ENCODE measurements at places on chromosomes 12 and 14. TPM values are rescaled to one million over a fixed set of nuclear protein-coding genes. Genes with fewer than 3 reads are reported as not detected.

- DNase-seq, result no peak
- peaks cover 2% of the 10 kb centered on the region for H3K4me1 ChIP-seq
- no peak overlapping the region for H3K4me3 ChIP-seq
- no peak overlapping the region for H3K27ac ChIP-seq
- no peaks in the 10 kb centered on the region for H3K36me3 ChIP-seq
These were observed 15.4 kb upstream of the SMCO2 start for GRCh38 chr12:27431185-27431584.

DNA sequence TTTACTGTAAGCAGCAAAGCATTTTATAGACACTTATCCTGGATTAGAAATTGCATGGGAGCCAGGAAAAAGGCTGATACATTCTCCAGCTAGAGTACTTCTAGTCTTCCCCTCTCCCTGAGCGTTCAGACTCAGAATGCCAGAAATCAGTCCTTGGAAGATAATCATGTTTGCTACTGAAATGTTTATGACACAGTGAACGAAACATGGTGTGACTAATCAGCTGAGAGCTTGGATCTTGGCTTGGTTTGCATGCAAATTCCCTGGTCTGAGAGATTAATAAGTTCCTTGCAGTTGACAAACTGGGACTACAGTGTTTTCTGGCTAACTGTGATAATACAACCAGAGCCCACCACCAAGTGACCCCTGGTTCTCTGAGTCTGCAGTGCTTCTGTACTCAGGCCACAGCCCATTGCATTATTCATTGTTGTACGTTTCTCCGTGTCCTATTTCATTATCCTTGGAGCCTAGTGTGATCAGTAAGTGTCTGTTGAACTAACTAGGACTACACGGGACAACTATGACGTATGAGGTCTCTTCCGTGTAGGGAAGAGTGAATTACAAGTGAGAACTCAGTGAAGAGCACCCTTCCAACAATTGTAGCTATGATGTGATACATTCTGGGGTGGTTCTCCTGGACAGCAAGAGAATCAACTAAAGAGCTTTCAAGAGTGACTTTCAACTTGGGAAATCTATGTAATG, 34.6 kb upstream of the EVL start:
- no peaks in the 10 kb centered on the region for H3K36me3 ChIP-seq
- peaks cover 17% of the 10 kb centered on the region for H3K4me1 ChIP-seq
- H3K27me3 ChIP-seq, result no peaks in the 10 kb centered on the region
- peak overlapping the region; percentile 42 for H3K27ac ChIP-seq
- no peak overlapping the region for H3K4me3 ChIP-seq
- no peak for DNase-seq

DNA sequence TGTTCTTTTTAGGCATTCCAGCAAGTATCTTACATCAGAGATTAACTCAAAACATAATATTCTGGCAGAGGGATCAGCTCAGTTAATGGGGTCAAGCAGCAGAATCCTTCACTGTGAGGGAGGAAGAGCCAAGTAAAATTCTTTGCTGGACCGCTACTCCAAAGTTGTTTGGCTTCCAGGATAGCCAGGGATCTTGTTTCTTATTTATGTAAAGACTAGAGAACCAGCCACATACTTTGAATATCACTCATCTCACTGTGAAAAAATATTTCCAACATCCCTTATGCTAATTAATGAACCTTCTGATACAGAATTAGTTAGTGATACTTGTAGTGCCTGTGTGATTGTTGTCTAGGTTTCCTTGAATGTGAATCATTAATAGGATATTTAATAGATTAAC, 94.2 kb downstream of the PLEKHA5 start:
- H3K27ac ChIP-seq, result peak overlapping the region; percentile 48
- no peak for DNase-seq
- H3K27me3 ChIP-seq, result no peaks in the 10 kb centered on the region
- H3K36me3 ChIP-seq, result no peaks in the 10 kb centered on the region
- H3K4me3 ChIP-seq, result no peak overlapping the region
- peaks cover 6% of the 10 kb centered on the region for H3K4me1 ChIP-seq

Gene GALNT6
- 67.2 TPM for total RNA-seq

GRCh38 chr14:50756300-50756699, 74.7 kb downstream of the NIN start:
- peaks cover 12% of the 10 kb centered on the region for H3K4me1 ChIP-seq
- no peaks in the 10 kb centered on the region for H3K27me3 ChIP-seq
- no peak for DNase-seq
- H3K4me3 ChIP-seq, result no peak overlapping the region
- no peak overlapping the region for H3K27ac ChIP-seq
- peaks cover 48% of the 10 kb centered on the region for H3K36me3 ChIP-seq

GRCh38 chr12:66662729-66663128, 16.1 kb downstream of the GRIP1 start:
- H3K4me3 ChIP-seq, result no peak overlapping the region
- DNase-seq, result no peak
- H3K27ac ChIP-seq, result no peak overlapping the region

Gene ERC1
- 41.4 TPM for total RNA-seq

Gene NUAK1
- total RNA-seq, result 29.7 TPM

DNA sequence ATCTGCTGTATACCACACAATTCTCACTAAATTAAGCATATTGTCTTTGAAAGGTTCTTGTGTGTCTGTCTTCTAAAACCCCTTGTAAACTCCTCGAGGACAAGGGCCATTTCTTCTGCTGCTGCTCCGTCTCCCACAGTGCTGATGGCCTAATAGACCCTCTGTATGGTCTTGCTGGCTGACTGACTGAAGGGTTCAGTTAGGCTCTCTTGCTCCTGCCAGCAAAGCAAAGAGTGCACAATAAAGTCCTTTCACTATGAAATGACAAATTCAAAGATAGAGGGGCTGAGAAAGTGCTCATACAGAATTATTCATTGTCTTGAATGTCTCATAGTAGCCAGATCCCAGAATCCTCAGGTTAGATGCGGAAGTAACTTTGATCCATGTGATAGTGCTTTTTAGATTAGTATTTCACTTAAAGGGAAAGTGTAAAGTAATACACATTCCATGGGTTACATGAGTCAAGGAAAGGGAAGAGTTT, 14.2 kb upstream of the RIOX1 start:
- no peak overlapping the region for H3K27ac ChIP-seq
- H3K4me3 ChIP-seq, result no peak overlapping the region
- no peaks in the 10 kb centered on the region for H3K36me3 ChIP-seq
- no peaks in the 10 kb centered on the region for H3K4me1 ChIP-seq
- H3K27me3 ChIP-seq, result no peaks in the 10 kb centered on the region

GRCh38 chr14:30681752-30682355, 59.7 kb downstream of the SCFD1 start:
- H3K27me3 ChIP-seq, result no peaks in the 10 kb centered on the region
- H3K4me1 ChIP-seq, result no peaks in the 10 kb centered on the region
- no peak overlapping the region for H3K4me3 ChIP-seq
- H3K36me3 ChIP-seq, result peaks cover 13% of the 10 kb centered on the region

GRCh38 chr14:99671235-99672224, 12.6 kb upstream of the CYP46A1 start:
- H3K4me3 ChIP-seq, result no peak overlapping the region
- no peaks in the 10 kb centered on the region for H3K36me3 ChIP-seq
- H3K27ac ChIP-seq, result no peak overlapping the region

- H3K36me3 ChIP-seq, result no peaks in the 10 kb centered on the region
- no peak overlapping the region for H3K27ac ChIP-seq
- H3K27me3 ChIP-seq, result no peaks in the 10 kb centered on the region
- H3K4me1 ChIP-seq, result no peaks in the 10 kb centered on the region
- no peak overlapping the region for H3K4me3 ChIP-seq
These were observed 8.1 kb upstream of the GLTP start for GRCh38 chr12:109888179-109889020.

Gene MFAP5
- total RNA-seq, result 174 TPM

- H3K36me3 ChIP-seq, result no peaks in the 10 kb centered on the region
- H3K27ac ChIP-seq, result no peak overlapping the region
- no peaks in the 10 kb centered on the region for H3K27me3 ChIP-seq
- H3K4me1 ChIP-seq, result no peaks in the 10 kb centered on the region
- no peak overlapping the region for H3K4me3 ChIP-seq
These were observed 120.3 kb downstream of the CHST11 start for GRCh38 chr12:104576980-104577580.

Gene PLEKHG3
- total RNA-seq, result 134 TPM

GRCh38 chr12:68224613-68225285, 861 bp downstream of the IL26 start:
- H3K36me3 ChIP-seq, result no peaks in the 10 kb centered on the region
- no peaks in the 10 kb centered on the region for H3K4me1 ChIP-seq
- DNase-seq, result no peak

DNA sequence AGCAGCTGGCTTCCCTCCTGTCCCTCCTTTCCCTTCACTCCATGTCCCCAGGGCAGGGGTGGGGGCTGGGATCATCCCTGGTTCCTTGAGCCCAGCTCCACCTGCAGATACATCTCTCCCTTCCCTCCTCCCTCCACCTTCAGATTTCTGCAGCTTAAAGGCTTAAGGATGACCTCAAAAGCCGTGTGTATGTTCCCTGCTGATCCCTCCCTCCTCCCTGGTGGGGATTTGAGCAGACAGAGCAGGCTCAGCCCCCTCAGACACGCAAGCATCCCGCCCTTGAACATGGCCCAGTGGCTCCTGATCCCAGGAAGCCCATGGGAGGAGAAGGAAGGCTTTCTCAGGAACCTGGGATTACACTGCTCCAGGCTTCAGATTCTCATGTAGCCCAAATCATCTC, 82.9 kb upstream of the RIN3 start:
- H3K4me1 ChIP-seq, result no peaks in the 10 kb centered on the region
- no peaks in the 10 kb centered on the region for H3K36me3 ChIP-seq
- no peaks in the 10 kb centered on the region for H3K27me3 ChIP-seq
- no peak overlapping the region for H3K27ac ChIP-seq
- no peak overlapping the region for H3K4me3 ChIP-seq

Gene RNASE4
- 23.2 TPM for total RNA-seq

- H3K4me1 ChIP-seq, result no peaks in the 10 kb centered on the region
- H3K36me3 ChIP-seq, result no peaks in the 10 kb centered on the region
- no peak for DNase-seq
- no peak overlapping the region for H3K27ac ChIP-seq
- no peak overlapping the region for H3K4me3 ChIP-seq
These were observed 150.0 kb downstream of the ANKS1B start for GRCh38 chr12:99834710-99835109.

GRCh38 chr12:17192721-17193120, 586.8 kb upstream of the LMO3 start:
- no peak overlapping the region for H3K4me3 ChIP-seq
- no peaks in the 10 kb centered on the region for H3K36me3 ChIP-seq
- no peaks in the 10 kb centered on the region for H3K27me3 ChIP-seq
- H3K4me1 ChIP-seq, result no peaks in the 10 kb centered on the region
- H3K27ac ChIP-seq, result no peak overlapping the region

GRCh38 chr12:69464428-69464827, 5.8 kb upstream of the FRS2 start:
- H3K27me3 ChIP-seq, result no peaks in the 10 kb centered on the region
- no peak for DNase-seq
- no peaks in the 10 kb centered on the region for H3K4me1 ChIP-seq
- H3K36me3 ChIP-seq, result no peaks in the 10 kb centered on the region
- no peak overlapping the region for H3K27ac ChIP-seq
- H3K4me3 ChIP-seq, result no peak overlapping the region

DNA sequence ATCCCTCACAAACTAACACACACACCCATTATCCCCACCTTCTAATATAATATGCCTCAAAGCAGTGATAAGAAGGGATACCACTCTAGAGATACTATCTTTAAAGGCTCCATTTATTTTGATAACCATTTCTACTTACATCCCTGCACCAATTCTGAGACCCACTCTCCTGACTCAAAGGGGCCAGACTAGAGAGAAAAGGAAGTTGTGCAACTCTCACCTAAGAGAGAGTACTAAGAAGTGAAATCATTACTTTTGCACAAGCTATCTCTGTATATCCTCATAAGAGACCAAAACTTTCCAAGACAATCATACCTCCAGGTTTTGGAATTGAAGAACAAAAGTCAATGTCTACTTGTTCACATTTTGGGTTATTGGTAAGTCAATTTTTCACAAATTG, 45.4 kb upstream of the USP15 start:
- no peaks in the 10 kb centered on the region for H3K27me3 ChIP-seq
- no peak overlapping the region for H3K4me3 ChIP-seq
- peaks cover 5% of the 10 kb centered on the region for H3K4me1 ChIP-seq
- H3K36me3 ChIP-seq, result no peaks in the 10 kb centered on the region
- H3K27ac ChIP-seq, result no peak overlapping the region

DNA sequence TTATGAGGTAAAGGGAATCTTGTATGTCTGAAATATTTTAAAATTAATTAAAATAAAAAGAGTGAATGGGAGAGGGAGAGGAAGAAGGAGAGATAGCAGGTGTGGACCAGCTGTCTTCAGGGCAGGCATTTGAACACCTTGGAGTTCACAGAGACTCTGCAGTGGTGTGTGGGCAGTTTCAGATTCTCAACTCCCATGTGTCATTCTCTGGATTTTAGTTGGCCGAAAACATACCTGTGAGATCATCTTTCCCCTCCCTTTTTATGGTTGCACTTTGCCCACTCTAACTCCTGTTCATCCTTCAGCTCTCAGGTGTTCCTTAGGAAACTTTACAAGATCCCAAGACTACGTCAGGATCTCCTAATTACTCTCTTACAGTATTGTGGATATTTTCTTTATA, 108.1 kb downstream of the ERC1 start:
- H3K4me3 ChIP-seq, result no peak overlapping the region
- no peaks in the 10 kb centered on the region for H3K4me1 ChIP-seq
- H3K27ac ChIP-seq, result no peak overlapping the region
- H3K36me3 ChIP-seq, result no peaks in the 10 kb centered on the region

DNA sequence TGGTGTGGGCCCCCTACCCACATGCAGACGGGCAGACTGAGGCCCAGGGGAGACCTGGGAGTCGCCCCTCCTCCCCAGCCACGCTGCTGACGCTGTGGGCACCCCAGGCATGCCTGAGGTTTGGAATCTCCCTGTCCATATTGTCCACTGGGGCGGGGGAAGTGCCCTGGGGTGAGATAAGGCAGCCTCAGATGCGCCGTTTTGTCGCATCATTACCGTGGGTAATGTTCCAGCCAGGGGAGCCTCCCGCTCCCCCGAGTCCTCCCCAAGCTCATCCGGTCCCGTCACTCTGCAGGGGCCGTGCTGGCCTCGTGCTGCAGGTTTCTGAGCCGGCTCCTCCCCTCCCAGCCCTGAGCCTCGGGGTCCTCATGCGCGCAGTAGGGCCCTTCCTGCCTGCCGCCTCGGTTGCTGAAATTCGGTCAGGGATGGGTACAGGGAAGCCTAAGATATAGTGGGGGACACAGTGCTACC, 11.4 kb downstream of the INF2 start:
- H3K4me3 ChIP-seq, result no peak overlapping the region
- H3K27me3 ChIP-seq, result no peaks in the 10 kb centered on the region
- H3K36me3 ChIP-seq, result peaks cover 57% of the 10 kb centered on the region
- peak overlapping the region; percentile 2 for H3K27ac ChIP-seq
- peaks cover 22% of the 10 kb centered on the region for H3K4me1 ChIP-seq

GRCh38 chr12:110370732-110371231, 32.7 kb downstream of the ANAPC7 start:
- no peak overlapping the region for H3K4me3 ChIP-seq
- no peak for DNase-seq
- peaks cover 10% of the 10 kb centered on the region for H3K4me1 ChIP-seq
- H3K27me3 ChIP-seq, result no peaks in the 10 kb centered on the region
- H3K36me3 ChIP-seq, result peaks cover 20% of the 10 kb centered on the region

Gene DEGS2
- total RNA-seq, result 1.6 TPM

GRCh38 chr14:85824526-85824925, 294.6 kb downstream of the FLRT2 start:
- no peak overlapping the region for H3K27ac ChIP-seq
- H3K4me3 ChIP-seq, result no peak overlapping the region
- DNase-seq, result no peak
- H3K27me3 ChIP-seq, result no peaks in the 10 kb centered on the region
- H3K4me1 ChIP-seq, result no peaks in the 10 kb centered on the region
- no peaks in the 10 kb centered on the region for H3K36me3 ChIP-seq

Gene SPRYD3
- 48.6 TPM for total RNA-seq

Gene NOS1
- 0.21 TPM for total RNA-seq

Measured in ascending aorta (tissue), 2 donors.